Spleen (tissue), 13 donors: ENCODE measurements at places on chromosomes 5 and 9. TPM values are rescaled to one million over a fixed set of nuclear protein-coding genes. Genes with fewer than 3 reads are reported as not detected.

- no peak for DNase-seq
Measured at GRCh38 chr5:164959761-164960160, 1454.3 kb downstream of the MAT2B start.

The ADAMTS12 gene
- 0.17 TPM for polyA plus RNA-seq

GRCh38 chr5:145450286-145450885, 384.8 kb downstream of the PRELID2 start:
- DNase-seq: no peak

The AGXT2 gene
- polyA plus RNA-seq: not detected

GRCh38 chr9:128986671-128987070, 39.2 kb downstream of the NUP188 start:
- DNase-seq: no peak

DNA sequence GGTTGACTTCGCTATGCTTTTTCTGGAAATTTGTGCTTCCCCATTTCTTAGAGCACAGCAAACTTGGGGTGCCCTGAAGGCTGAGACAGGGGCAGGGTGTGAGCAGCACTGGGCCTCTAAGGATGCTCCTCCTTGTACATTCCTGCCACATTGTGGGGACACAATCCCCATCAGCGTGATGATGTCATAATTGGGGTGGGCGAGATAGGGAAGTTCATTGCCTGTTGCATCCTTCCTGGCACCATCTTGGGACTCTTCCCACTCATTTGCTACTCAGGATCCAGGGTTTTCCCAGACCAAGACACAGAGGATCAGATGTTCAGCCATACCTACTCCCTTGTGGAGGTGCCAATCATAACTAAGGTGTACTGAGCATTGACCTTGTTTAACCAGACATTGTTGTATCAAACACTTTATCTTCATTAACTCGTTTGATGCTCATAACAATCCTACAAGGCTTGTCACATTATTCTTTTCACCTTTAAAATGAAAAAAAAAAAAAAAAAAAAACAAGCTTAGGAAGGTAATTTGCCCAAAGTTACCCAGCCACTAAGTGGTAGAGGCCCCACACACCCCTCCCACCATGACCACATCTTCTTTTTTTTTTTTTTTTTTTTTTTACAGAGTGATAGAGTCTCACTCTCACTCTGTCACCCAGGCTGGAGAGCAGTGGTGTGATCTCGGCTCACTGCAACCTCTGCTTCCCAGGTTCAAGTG, 87.6 kb downstream of the UGCG start:
- no peak for DNase-seq

DNA sequence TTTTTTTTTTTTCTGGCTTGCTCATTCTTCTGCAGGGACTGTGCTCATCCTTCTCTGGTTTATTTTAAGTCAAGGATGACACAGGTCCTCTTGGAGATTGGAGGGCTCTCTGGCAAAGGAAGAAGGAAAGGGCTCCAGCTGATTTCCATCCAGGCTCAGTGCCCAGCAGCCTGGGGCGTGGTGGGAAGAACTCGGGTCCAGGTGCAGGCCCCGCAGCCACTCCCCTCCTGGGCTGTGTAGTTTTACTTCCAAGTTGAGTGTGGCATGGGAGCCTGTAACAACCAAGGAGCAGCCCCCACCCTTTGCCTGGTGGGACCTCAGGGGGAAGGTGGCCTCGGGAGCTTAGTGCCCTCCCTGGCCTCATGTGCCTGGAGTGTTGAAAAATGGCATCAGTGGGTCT, 58.9 kb downstream of the ANKRD33B start:
- DNase-seq: no peak

- no peak for DNase-seq
Measured at GRCh38 chr5:6781716-6782115, 68.5 kb downstream of the TENT4A start.

- no peak for DNase-seq
Measured at GRCh38 chr9:37287317-37287716, 135.2 kb upstream of the GRHPR start.

GRCh38 chr9:135224921-135225541, 137.6 kb downstream of the OLFM1 start:
- peak; percentile 47 for DNase-seq
